SK-N-DZ (cell line): ENCODE measurements at places on chromosomes 3 and 15.

GRCh38 chr3:194316918-194317317 is 34.2 kb downstream of the CPN2 start:
- DNase-seq = no peak

DNA sequence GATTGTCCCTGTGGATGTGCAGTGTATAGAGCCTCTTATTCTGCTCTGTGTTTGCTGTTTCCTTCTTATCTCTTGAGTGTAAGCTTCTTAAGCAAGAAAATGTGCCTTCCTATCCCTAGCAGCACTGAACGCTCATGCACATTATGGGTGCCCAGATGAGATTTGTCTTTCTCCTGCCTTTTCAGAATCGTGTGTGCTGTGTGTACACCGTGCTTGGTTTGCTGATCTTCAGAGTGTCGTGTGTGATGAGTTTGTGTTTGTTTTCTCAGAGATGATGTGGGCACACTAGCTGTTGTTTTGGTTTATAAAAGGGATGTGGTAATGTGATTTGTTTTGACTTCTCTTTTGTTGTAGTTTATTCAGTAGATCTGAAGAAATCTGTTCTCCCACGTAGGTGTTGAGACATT is 19.7 kb downstream of the GPR171 start:
- DNase-seq = no peak

DNA sequence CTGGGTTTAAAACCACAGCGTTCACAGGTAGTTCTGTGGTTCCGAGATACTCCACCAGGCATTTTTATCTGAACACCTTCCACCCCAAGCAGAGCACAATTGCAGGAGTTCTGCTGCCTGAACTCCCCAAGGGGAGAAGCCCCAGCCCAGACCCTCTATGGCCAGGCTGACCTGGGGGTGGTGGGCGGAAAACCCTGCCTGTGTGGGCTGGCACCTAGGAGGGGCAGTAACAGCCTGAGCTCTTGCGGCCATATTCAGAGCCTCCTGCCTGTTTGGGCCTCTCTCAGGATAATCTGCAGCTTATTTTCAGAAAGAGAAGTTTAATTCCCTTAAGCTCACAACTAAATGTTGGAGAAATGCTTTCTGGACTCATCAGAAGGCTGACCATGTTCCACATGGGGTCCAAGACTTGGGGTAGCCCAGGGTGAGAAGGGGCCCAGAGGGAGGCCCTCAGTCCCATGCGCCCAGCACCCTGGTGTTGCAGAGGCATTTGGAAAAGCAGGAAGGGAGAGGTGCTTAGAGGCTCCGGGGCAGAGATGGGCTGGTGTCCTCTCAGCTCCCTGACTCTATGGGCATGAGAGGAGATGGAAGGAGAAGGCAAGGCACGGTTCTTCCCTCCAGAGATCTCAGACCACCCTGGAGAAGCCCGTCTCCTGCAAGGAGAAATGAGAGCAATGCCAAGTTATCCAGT is 195.6 kb upstream of the TPM1 start:
- DNase-seq = no peak

DNA sequence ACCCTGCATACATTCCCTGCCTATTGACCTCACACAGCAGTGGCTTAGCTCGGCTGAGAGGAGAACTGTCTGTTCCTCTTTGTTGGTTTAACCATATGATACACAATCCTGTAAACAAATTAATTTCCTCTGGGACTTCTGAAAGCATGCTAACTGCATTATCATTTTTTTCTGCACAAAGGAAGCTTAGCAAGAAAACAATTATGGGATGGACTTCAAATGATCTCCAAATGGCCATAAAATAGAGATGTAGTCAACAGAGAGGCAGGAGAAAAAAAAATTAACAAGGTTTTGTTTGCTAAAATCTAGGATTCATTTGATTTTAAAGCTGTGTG is 14.4 kb upstream of the TMC3 start:
- DNase-seq = no peak

- DNase-seq = no peak
These were observed 59.5 kb downstream of the SCN11A start for GRCh38 chr3:38992117-38992760.

DNA sequence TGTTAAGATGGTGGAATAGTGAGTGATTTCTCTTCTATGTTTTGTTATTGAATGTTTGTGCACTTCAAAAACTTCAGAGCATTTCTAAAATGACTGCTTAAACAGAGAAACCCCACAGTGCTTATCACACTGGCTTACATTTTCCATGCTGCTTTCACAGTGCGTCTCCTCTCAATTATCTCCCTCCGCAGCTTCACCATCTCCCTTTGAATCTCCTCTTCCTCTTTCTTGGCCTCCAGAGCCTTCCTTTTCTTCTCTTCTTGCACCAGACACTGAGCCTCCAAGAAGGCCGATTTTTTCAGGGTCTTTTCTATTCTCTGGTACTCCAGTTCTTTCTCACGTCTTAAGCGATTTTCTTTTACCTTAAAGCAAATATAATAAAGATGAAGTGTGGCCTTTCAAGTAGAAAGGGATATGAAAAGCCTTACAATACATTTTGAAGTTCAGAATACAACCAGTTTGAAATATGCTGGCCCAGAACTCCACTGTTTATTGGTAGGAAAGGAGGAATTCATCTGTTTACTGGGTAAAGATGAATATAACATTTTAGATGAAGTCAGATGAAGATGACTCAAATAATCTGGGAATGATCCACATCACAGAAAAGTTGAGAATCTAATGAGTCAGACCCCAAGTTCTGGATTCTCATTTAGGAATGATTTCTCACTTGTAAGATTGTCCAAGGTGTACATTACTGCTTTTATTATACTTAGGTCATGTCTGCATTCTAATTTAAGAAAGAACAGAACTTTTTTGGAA is 21.4 kb downstream of the CCDC191 start:
- DNase-seq = no peak

- no peak for DNase-seq
These were observed 14.7 kb downstream of the SEMA3F start for GRCh38 chr3:50169858-50170257.
